ENCODE measurements at places on chromosomes 12 and 14.

DNA sequence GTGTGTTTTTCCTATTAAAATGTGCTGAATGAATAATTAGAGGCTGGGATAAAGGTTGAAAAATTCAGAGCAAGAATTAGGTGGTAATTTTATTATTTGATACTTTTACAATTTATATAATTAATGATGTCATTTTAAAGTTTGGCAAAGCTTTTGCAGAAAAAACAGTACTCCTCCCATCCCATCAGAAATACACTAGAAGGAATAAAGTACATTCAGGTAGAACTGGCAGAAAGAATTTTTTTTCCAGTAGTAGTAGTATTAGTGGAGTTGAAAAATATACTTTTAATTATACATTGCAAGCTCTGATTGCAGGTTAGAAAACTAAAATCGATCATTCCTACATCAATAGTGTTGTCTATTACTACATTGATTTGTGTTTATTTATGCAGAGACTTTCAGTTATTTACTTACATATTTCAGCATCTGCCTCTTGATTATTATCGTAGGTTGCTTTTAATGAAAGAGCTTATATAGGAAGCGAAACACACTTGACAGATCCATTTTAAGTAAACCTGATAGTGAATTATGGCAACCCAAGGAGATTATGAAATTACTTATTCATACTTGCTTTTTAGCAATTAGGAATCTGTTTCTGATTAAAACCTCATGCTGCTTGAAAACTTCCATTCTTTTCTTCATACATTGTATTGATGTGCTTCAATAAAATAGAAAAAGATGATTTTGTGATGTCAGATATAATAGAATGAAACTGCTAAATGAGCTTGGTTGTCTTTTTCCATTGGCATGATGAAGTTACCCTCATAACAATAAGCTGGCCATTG is 10.1 kb downstream of the FOXG1 start:
- peak; percentile 67 for DNase-seq

GRCh38 chr12:46299851-46300250 is 31.0 kb upstream of the SLC38A1 start:
- DNase-seq, result peak; percentile 45

DNA sequence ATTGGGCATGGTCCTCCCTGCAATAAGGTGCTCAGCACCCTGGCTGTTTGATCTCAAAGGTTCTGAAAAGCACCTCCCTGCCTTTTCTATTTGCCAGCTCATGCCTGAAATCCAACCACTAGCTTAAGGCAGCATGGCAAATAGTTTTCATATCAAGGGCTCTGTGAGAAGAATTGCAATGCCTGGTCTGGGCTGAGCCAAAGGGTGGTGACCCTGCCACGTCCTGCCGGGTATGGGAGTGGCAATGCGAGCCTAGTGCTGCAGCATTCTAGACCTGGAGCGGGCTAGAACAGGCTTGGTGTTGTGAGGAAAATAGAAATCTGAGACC is 2.3 kb upstream of the SCNN1A start:
- DNase-seq, result no peak

DNA sequence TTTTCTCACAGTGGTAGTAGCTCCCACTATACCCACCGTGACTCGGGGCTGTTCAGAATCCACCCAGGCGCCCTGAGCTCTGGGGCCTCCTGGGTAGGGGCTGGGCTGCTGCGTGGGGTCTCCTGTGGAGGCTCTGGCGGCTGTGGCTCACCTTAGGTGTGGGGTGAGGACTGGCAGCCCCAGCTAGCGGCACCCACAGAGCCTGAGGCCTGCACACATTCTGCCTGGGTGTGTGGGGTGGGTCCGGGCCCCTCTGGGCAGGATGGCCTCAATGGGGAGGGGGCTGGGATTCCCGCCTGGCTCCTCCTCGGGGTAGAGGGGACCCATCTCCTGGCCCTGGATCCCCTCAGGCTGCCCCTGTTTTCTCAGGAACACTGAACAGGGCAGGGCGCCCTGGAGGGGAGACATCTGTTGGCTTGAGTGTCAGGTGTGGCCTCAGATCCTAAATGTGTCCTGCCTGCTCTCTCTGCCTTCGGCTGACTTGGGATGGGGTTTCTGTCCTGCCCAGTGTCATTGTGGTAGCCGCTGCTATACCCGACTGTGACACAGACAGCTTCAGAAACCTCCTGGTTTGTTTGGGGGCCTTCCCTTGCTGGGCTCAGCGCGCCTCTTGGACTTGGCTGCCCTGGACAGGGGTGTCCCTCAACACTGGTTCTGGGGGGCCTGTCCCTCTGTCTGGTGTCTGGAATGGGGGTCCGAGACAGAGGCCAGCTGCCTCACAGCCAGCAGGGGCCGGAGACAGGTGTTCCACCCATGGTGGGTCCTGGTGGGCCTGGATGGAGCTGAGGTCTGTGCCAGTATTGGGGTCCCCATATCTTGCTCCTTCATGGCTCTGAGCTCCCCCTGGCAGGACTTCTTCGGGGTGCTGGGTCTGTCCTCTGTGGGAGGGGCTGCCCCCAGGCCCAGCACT is 354.9 kb downstream of the TMEM121 start:
- DNase-seq, result no peak

DNA sequence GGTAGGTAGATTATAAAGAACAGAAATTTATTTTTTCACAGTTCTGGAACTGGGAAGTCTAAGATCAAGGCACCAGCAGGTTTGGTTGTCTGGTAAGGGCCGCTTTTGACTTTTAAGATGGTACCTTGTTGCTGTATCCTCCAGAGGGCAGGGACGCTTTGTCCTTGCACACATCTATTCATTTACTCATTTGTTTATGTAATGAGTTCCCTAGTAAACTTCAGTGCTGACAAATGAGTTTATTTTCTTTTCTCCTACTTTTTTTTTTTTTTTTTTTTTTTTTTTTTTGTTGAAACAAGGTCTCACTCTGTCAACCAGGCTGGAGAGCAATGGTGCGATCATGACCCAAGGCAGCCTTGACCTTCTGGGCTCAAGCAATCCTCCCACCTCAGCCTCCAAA is 195.7 kb downstream of the FBXL14 start:
- no peak for DNase-seq

DNA sequence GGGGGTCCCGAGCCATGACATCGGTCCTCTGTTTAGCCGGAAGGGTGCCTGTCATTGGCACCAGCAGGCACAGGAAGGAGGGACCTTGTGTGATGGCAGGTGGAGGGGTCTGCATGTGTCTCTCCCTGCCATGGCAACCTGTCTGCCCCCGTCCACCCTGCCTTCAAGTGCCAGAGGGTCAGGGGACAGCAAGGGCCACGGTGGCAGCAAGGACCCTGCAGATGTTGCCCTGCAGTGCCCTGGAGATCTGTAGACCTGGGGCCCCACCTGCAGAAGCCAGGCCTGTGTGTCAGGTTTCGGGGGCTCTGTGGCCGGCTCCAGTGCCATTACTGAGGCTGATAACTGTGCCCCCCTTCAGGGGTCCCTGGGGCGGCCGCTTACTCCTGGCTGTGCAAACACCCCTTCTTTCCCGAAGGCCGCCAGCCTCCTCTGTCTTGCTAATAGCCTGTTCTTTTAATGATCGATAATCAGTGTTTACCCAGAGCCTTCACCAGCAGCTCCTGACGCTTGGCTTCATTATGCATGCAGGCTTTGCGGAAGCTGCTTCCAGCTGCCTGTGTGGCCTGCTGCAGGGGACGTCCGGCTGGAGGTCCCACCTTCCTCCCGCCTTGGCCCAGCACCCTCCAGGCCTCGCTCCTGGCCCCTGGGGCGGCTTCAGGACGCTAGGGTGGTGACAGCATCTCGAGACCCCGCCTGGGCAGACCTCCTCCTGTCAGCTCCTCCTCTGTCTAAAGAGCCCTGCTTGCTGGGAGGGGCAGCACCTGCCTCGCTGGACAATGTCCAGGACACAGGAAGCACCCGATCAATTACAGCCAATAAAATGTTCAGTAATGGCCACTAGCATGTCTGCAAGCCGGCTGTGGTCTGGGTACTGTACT is 153.0 kb downstream of the KIF26A start:
- DNase-seq, result peak; percentile 23

- no peak for DNase-seq
Measured at GRCh38 chr14:25602106-25602505, 552.2 kb upstream of the STXBP6 start.

GRCh38 chr12:95997911-95998510 is 1.9 kb upstream of the HAL start:
- no peak for DNase-seq

- DNase-seq, result no peak
Measured at GRCh38 chr12:102800565-102800964, 116.5 kb downstream of the PAH start.

- peak; percentile 37 for DNase-seq
Measured at GRCh38 chr14:76918256-76918781, 92.1 kb downstream of the LRRC74A start.

GRCh38 chr12:121085069-121085468 is 46.0 kb upstream of the OASL start:
- DNase-seq, result no peak

- DNase-seq, result no peak
Measured at GRCh38 chr12:6090803-6091202, 33.7 kb downstream of the VWF start.

DNA sequence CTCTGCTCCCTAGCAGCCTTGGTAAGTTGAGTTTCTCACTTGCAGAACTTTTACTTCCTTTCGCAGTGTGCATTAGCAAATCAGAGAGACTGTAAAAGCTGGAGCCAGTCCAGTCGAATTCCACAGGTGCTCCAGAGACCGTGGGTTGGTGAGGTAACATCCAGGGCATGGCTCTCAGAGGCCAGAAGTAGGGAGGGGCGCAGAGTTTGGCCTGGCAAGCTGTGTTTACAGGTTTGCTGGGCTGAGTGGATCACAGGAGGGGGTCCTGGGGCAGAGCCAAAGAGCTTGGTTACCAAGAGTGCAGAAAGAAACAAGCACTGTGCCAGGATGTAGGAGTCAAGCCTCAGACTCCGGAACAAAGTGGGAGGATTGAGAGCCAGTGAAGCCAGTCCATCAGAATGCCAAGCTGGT is 10.2 kb upstream of the BHLHE41 start:
- no peak for DNase-seq

DNA sequence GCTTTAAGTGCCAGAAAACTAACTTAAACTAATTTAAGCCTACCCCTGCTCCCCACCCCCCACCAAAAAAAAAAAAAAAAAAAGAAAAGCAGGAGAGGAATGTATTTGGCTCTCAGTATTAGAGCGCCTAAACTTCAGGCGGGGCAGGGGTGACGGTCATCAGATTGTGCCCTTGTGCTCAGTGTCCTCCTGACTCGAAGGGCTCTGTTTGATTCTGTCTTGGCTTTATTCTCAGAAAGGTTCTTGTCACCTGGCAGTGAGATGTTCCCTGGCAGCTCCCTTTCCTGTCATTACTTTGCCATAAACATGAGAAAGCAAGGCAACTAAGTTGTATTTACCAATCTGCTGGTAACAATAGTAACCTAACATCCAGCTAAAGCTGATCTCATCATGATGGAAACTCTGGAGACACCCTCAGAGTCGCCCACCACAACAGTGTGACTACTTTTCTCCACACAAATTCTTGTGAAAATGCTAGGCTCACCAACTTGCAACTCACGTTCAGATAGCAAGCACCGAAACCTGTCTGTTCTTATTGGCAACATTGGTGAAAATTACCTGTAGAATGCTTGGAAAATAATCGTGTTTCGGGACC is 39.0 kb upstream of the WNK1 start:
- no peak for DNase-seq

- no peak for DNase-seq
Measured at GRCh38 chr12:88255224-88255623, 113.1 kb downstream of the TMTC3 start.

GRCh38 chr14:22333422-22334274 is 255.4 kb downstream of the DAD1 start:
- no peak for DNase-seq

DNA sequence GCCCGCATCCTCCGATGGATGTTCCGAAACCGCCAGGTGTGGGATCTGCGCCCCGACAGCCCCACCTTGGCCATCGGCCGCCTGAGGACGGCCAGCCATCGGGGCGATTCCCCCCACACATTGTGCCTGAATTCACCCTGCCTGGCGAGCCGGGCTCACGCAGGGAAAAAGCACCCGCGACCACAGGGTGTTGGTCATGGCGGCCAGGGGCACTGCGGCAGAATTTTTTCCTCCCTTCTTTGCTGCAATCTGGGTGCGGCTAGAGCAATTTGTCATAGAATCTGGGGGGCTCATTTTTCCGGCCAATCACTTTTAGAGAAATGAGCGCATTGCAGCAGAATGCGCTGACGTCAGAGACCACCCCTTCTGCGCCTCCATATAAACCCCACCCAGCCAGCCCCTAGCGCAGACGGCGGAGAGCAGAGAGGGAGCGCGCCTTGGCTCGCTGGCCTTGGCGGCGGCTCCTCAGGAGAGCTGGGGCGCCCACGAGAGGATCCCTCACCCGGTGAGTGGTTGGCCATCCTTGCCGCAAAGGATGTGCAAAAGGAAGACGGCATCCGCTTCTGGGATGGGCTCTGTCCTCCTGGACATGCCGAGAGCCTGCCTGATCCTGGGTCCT is at the start of gene MEG3:
MEG3 (plus strand) TSS at position 406 of the 619 bp plus-strand sequence.
- no peak for DNase-seq

- no peak for DNase-seq
Measured at GRCh38 chr12:14540801-14541462, 26.8 kb downstream of the PLBD1 start.

DNA sequence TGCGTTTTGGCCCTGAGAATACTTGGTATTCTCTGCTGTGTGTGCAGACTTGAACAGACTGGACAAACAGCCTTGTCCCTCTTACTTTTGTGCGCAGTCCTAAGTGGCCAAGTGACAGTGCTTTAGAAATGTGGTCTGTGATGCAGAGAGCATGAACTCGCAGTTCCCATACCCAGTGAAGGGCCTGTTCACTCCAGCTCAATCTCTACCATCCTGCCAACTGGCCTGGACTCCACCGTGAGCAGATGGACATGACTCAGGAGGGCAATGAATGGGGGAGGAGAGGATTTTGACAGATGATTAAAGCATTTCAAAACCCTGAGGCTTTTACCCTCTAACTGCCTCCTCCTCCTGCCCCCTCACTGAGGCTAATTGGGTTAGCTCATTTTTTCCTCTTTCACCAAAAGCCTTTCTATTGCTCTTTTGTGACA is 62.5 kb upstream of the PYGL start:
- peak; percentile 91 for DNase-seq

DNA sequence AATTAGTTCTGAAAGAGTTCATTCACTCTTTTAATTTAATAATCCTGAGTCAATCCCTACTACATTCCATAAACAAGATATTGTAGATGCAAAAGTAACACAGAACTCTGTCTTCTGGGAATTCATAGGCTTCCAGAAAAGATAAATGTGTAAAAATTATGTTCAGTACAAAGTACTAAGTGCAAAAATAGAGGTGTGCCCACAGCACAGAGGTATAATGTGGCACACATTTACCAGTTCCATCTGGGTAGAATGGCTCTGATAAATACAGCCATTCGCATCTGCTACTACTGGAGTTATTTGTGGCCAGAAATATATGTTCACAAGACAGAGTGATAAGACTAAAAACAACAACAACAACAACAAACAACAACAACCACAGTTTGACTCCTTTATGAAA is 111.6 kb upstream of the PTPRB start:
- no peak for DNase-seq

Data from NCI-H82 (cell line).